ENCODE measurements at places on chromosomes 2 and 18.
A peak's percentile ranks its signal among the peaks of the same experiment; 100 is the strongest.

DNA sequence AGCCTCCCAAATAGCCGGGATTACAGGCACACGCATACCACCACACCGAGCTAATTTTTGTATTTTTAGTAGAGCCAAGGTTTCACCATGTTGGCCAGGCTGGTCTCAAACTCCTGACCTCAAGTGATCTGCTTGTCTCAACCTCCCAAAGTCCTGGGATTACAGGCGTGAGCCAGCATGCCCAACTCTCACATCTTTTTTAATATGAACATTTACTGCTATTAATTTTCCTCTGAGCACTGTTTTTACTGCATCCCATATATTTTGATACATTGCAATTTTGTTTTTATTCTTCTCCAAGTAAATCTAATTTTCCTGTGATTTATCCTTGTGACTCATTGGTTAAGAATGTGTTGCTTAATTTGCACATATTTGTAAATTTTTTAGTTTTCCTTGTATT is 9.5 kb upstream of the TANK start:
- no peak for DNase-seq

DNA sequence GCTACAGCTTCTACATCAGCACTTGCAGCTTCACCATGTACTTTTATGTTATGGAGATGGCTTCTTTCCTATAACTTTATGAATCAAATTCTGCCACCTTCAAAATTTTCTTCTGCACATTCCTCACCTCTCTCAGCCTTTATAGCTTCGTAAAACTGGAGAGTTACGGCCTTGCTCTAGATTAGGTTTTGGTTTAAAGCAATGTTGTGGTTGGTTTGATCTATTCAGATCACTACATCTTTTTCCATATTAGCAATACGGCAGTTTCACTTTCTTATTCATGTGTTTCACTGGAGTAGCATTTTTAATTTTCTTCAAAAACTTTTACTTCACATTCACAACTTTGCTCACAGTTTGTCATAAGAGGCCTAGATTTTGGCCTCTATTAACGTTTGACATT is 242.9 kb upstream of the GYPC start:
- no peak for DNase-seq

GRCh38 chr2:7378591-7378990 is 461.4 kb downstream of the RNF144A start:
- DNase-seq, result no peak

GRCh38 chr2:51706220-51706619 is 674.3 kb upstream of the NRXN1 start:
- DNase-seq, result no peak

- DNase-seq, result no peak
These were observed 186.8 kb upstream of the STON1 start for GRCh38 chr2:48343154-48343553.

GRCh38 chr2:30565851-30566358 is 118.9 kb downstream of the LCLAT1 start:
- DNase-seq, result peak; percentile 37

- DNase-seq, result no peak
These were observed 126.9 kb downstream of the NFATC1 start for GRCh38 chr18:79522451-79523205.

GRCh38 chr2:37786854-37787253 is 115.4 kb upstream of the CDC42EP3 start:
- DNase-seq, result no peak

- DNase-seq, result no peak
These were observed 89.3 kb downstream of the CSRNP3 start for GRCh38 chr2:165558832-165559231.

DNA sequence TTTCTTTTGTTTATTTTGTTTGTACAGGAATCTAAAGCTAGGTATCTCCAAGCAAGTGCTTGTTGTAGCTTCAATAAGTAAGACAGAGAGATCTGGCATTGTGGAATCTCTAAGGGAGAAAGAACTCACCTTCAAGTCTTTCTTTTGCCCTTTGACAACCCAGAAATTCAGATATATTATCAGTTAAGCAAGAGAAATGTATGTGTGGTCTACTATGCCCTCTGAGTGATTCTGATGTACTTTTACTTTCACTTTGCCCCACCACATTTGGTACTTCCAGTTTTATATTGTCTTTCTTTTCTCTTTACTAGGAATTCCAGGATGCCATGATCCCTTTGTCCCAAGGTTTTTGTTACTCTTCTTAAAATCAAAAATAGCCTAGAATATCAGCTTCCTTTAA is 259.6 kb upstream of the PIK3C3 start:
- no peak for DNase-seq

DNA sequence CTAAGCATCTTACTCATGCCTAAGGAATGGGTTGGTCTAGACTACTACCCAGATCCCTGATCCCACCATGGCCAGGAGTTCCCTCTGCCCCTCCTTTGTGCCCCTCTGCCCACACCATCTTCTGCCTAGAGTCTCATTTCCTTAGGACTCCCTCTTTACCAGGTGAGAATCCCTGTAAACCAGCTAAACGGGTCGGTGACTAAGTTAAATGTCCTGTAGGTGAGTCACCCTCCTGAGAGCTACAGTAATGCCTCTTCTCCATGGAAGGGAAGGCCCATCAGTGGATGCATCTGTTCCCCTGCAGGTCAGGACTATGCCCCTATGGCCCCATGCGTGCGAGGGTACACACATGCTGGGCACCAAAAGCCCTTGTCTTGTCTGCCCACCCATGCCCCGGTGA is 25.4 kb downstream of the PTGR3 start:
- DNase-seq, result no peak

DNA sequence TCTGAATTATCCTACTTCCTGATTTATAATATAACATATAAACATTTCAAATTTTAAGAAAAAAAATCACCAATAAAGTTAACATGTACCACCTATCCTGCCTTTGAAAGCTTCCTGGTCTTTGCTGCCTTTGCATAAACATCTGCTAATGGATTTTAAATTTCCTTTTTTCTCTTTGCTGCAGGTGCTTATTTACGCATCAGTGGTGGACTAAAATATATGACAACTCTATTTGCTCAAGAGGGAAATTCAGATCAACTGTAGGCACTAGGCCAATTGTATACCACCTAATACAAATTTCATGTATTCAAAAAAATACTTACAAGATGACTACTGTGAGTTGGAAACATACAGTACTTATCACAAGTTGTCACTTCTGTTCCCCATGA is 57.2 kb downstream of the RAD51AP2 start:
- DNase-seq, result no peak

- no peak for DNase-seq
These were observed 326.2 kb downstream of the NYAP2 start for GRCh38 chr2:225725726-225726125.

DNA sequence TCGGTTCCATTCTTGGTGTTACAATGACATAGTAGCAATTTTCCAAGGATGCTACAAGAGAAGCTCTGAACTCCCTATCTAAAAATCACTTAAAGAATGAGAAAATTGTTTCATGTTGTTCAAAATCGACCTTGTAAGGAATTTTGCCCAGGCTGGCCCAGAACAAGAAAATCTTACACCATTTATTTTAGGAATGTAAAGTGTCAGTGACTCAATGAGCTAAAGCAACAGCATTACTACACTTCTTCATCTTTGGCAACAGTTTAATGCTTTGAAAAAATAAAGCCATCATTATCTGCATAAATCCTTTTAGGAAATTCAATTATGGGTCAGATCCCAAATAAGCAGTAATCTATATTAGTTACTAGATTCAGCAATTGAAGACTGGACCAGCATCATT is 38.6 kb downstream of the SLC25A12 start:
- peak; percentile 76 for DNase-seq

DNA sequence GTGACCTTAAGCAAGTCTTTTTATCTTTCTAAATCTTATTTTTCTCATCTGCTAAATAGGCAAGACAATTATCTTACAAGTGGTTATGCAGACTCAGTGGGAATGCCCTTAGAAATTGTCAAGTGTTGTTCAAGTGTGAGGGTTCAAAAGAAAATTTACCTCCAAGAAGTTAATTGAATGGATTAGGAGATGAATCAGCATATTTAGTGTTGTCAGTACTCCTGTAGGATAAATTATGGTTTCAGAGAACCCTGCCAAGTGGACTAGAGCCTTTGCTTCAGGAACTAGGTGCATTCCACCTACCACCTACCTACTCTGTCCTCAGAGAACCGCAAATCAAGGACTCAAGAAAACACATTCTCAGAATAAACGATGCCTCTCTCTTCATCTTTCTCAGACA is 69.8 kb upstream of the KCTD1 start:
- no peak for DNase-seq

GRCh38 chr2:111207851-111208250 is 87.1 kb downstream of the BCL2L11 start:
- DNase-seq, result no peak

Measured in cardiac muscle cell (in vitro differentiated cells and primary cell).